Immature natural killer cell (primary cell): ENCODE measurements at places on chromosomes 5 and 9. TPM values are rescaled to one million over a fixed set of nuclear protein-coding genes. Genes with fewer than 3 reads are reported as not detected.

DNA sequence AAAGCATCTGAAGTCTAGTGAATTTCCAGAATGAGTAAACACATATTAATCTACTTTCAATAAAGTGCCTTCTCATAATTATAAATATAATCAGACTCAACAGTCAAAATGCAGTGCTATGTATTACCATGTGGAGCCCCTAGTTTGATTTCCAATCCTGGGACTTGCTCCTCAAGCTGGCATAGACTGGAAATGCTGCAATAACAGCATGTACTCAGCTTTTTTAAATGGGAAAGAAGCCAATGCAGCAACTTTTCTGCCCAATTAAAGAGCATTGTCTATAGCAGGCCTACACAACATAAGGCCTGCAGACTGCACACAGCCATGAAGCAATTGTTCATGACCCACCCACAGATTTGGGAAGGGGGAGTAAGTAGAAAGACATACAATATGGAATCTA is 103.2 kb downstream of the NR2F1-AS1 start:
- DNase-seq, result no peak
- peaks cover 3% of the 10 kb centered on the region for H3K36me3 ChIP-seq
- no peak overlapping the region for H3K27ac ChIP-seq
- H3K27me3 ChIP-seq, result peaks cover 2% of the 10 kb centered on the region
- H3K4me1 ChIP-seq, result no peaks in the 10 kb centered on the region
- no peak overlapping the region for H3K4me3 ChIP-seq

GRCh38 chr9:137025517-137025966 is 2.5 kb downstream of the ABCA2 start:
- no peak overlapping the region for H3K27ac ChIP-seq
- DNase-seq, result no peak
- H3K27me3 ChIP-seq, result peaks cover 10% of the 10 kb centered on the region
- peaks cover 40% of the 10 kb centered on the region for H3K4me1 ChIP-seq
- no peak overlapping the region for H3K4me3 ChIP-seq

GRCh38 chr5:136375920-136376319 is 10.6 kb upstream of the TRPC7 start:
- H3K36me3 ChIP-seq, result no peaks in the 10 kb centered on the region
- no peaks in the 10 kb centered on the region for H3K27me3 ChIP-seq
- no peak overlapping the region for H3K27ac ChIP-seq

Gene NAIP
- polyA plus RNA-seq, result 3.1 TPM

Gene ZDHHC11
- not detected for polyA plus RNA-seq

Gene FPGS
- 77.3 TPM for polyA plus RNA-seq

Gene PFN3
- polyA plus RNA-seq, result not detected
